Activated T-cell treated with anti-CD3 and anti-CD28 coated beads, Interleukin-2, amount 50 U/mL, for 72 hours (primary cell): ENCODE measurements at places on chromosomes 1 and 21.

GRCh38 chr21:42581993-42582786 is 68.5 kb downstream of the SLC37A1 start:
- no peak for DNase-seq

- DNase-seq, result no peak
Observed at GRCh38 chr1:204368996-204369726, 9.4 kb upstream of the PLEKHA6 start.

DNA sequence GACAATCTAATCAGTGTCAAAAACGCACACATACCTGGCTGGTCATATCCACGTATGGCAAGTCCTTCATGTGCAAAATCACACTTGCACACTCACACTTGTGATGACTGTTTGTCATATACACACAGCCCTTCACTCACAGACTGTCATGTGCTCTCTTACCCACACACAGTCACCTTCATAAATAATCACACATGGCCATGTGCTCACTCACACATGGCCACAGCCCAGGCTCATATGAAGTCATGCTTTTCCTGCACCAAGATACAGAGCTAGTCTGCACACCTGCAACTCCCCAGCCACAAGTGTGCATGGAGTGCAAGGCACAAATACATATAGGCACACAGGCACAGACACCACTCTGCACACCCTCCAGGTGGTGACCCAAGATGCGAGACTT is 45.4 kb upstream of the FOXO6 start:
- no peak for DNase-seq

GRCh38 chr1:92485381-92486250 is 1.1 kb downstream of the GFI1 start:
- DNase-seq, result peak; percentile 96

GRCh38 chr1:4512636-4513035 is 141.8 kb upstream of the AJAP1 start:
- DNase-seq, result no peak

GRCh38 chr1:31154000-31154631 is 85.6 kb downstream of the NKAIN1 start:
- no peak for DNase-seq

DNA sequence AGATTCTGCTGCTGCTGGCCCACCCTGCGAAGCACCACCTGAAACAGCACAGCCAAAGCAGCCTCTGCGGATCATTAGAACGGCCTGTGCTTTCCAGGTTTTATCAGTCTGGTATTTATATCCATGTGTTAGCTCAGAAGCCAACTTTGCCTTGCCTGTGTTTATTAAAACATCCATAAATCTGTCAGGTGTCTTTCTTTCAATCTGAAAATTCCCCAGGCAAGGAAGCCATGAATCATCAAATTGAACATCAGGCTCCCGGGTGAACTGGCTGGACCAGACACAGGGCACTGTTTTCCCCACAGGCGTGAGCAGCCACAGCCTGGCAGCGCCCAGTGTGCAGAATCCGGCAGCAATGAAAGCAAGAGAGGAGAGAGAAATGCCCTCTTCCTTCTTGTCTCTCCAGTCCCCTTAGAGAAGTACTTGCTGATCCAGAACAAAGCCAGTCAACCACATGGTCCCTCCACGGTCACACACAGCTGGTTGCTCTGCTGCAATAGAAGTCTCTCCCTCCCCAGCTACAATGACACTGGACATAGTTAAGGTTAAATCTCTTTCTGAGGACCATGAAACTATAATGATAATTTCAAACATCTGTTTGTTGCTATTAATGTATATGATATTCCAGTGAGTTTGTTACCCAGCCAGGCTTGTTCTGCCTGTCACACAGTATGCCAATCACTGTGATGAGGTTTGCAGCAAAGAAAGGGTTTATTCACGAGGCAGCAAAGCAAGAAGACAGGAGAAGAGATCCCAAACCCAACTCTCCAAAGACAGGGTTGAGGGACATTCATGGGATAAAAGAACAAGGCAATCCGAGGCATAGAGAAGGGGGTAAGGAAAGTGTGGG is 212.1 kb upstream of the FMN2 start:
- no peak for DNase-seq

- no peak for DNase-seq
Observed at GRCh38 chr1:209455661-209456358, 127.7 kb upstream of the CAMK1G start.

DNA sequence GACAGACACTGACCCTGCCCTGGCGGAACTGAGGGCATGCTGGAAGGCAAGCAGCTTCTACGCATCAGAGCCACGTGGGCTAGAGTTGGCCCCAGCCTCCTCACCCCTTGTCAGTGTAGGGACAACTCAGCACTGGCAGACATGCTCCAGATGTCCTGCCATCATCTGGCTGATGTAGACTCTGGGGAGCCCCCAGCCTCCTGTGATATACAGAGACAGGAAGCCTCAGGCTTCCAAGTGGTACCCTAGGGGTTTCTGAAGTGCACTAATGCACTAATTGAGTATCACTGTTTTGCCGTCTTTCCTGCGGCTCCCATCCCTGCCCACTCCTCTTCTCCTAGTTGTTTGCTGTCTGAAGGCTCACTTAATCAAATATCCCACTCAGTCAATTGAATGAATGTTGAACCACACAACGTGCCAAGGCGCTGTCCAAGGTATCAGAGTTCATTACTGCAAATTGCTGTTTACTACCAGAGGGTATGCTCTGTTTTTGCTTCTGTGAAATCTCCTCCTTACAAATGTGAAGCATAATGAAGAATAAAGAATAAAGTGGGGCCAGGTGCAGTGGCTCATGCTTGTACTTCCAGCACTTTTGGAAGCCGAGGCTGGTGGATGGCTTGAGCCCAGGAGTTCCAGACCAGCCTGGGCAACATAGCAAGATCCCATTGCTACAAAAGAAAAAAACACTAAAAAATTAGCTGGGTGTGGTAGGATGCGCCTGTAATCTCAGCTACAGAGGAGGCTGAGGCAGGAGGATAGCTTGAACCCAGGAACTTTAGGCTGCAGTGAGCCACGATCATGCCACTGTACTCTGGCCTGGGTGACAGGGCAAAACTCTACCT is 76.4 kb upstream of the ZBTB18 start:
- no peak for DNase-seq

GRCh38 chr1:184752656-184753055 is 2.0 kb downstream of the EDEM3 start:
- DNase-seq, result no peak

DNA sequence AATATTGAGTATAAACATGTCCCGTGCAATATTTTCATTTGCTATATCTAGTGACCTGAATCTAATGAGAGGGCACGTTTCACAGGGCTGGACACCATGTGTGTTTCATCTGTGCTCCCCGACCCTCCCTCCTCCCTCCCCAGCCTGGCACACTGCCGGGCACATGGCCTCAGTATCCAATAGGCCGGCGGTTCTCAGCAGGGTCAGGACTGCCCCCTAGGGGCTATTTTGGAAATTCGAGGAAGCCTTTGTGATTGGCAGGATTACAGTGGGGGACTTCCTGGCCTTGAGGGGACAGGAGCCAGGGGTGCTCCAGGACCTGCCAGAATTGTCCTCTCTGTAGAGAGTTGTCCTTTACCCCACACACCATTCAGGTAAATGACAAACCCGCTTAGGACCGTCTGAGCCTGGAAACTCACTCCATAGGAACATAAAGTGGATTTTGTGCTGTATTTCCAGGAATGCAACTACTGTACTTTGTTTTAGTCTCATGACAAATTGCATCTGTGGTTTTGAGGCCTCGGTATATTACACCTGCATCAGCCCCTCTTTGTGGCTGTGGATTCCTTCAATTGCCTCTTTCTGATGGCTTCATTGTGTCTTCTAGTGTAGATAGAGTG is 109.5 kb upstream of the SIM2 start:
- peak; percentile 43 for DNase-seq

GRCh38 chr1:206713910-206714312 is 29.2 kb downstream of the MAPKAPK2 start:
- no peak for DNase-seq

GRCh38 chr1:61132645-61133334 is 50.4 kb downstream of the NFIA start:
- no peak for DNase-seq

- DNase-seq, result no peak
Observed at GRCh38 chr1:17309426-17310067, 1.6 kb downstream of the PADI4 start.

GRCh38 chr1:183877053-183877720 is 72.3 kb downstream of the RGL1 start:
- no peak for DNase-seq

GRCh38 chr1:36707221-36707620 is 224.5 kb upstream of the CSF3R start:
- DNase-seq, result no peak

- no peak for DNase-seq
Observed at GRCh38 chr1:208089149-208089548, 155.0 kb downstream of the PLXNA2 start.

GRCh38 chr1:34396042-34396441 is 219.3 kb downstream of the C1orf94 start:
- no peak for DNase-seq

DNA sequence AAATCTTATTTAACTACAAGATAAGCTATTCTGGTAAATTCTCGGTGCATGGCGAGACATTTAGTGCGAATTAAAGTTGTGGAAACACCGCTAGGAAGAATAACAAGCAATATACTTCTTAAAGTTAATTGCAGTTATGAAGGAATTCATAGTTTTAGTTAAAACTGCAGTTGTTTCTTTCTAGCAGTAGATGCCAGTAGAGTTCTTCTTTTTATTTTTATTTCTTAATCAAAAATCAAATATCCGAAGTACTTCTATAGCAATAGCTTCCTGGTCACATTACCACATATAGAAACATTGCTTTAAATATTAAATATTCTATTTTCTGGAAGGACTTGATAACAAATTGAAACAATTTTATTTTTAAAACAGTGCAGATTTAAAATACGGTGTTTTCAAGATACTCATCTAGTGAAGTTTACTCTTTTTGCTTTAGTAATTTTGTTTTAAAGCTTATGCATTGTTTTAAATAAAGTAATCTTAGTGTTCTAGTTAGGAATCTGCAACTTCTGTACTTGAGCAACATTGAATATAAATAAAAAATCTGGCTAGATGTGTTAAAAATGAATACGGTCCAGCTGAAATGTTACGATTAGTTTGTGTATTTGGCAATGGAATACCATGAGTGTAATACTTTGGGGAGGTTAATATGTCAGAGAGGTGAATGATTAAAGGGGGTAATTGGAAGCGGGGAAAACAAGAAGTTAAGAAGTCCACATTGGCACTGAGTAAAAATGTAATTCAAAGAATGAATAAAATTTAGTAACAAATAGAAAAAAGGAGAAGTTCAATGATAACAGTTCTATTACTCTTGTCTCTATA is 2.7 kb upstream of the PRKACB start:
- no peak for DNase-seq

DNA sequence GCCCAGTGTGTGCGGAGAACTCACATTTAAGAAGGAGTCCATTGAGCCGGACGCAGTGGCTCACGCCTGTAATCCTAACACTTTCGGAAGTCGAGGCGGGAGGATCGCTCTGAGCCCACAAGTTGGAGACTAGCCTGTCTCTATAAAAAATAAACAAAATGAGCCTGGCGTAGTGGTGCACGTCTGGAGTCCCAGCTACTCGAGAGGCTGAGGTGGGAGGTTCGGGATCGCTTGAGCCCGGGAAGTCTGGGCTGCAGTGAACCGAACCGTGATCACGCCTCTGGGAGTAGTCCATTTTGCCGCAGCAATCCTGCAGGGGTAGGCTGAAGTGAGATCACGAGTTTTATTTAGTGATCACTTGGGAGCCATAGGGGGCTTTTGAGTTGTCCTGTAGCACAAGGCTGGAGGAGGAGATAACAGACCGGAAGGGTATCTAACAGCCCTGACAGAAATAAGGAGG is 497 bp upstream of the FUCA1 start:
- no peak for DNase-seq

DNA sequence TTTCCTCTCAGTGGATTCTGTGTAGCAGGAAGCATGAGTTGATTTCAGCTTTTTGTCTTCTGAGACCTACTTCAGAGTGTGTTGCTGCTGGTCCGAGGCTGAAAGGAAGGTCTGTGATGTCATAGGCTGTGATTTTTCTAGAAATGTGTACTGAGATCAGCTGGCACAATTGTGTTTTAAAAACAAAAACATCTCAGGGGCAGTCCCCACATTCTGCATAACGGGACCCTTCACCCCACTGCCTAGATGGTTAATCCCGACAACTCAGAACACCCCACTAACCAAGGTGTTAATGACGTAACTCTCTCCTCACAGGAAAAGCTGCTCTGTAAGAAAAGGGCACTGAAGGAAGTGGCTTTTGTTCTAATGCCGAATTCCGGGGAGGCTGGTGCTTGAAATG is 59.8 kb upstream of the PPP2R5A start:
- peak; percentile 27 for DNase-seq
